Kidney epithelial cell (primary cell): ENCODE measurements at places on chromosomes 7 and 10.

- no peak for DNase-seq
Measured at GRCh38 chr10:80461208-80462183, 7.4 kb downstream of the TSPAN14 start.

GRCh38 chr7:8391353-8392062, 41.9 kb upstream of the NXPH1 start:
- no peak for DNase-seq

DNA sequence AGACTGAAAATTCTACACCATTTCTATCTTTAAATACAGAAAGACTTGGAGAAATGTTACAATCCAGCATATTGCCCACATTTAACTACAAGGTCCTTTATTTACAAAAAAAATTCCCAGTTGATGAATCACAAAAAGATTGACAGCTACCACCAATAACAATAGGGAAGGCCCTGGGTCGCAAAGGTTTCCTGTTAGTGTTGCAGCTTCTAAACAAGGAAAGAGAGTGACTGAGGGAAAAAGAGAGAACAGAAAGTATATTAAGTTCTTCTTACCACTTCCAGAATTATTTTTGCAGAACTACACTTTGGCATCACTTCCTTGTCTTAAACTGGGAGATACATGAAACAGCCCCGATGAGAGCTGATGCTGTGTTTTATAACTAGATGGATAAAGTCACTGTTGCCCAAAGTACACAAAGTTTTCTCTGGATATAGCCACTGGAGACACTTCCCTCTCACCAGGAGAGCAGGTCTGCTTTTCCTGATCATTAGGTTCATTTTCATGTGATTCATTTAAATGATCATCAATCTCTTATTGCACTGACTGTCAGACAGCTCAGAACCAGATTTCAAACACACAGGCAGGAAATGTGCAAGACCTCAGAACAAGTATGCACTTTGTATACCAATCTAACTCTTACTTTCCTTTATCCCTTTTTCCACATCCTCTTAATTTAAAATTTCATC, 57.0 kb downstream of the SHTN1 start:
- peak; percentile 28 for DNase-seq

GRCh38 chr10:44749151-44749550, 162.0 kb upstream of the TMEM72 start:
- DNase-seq: no peak

DNA sequence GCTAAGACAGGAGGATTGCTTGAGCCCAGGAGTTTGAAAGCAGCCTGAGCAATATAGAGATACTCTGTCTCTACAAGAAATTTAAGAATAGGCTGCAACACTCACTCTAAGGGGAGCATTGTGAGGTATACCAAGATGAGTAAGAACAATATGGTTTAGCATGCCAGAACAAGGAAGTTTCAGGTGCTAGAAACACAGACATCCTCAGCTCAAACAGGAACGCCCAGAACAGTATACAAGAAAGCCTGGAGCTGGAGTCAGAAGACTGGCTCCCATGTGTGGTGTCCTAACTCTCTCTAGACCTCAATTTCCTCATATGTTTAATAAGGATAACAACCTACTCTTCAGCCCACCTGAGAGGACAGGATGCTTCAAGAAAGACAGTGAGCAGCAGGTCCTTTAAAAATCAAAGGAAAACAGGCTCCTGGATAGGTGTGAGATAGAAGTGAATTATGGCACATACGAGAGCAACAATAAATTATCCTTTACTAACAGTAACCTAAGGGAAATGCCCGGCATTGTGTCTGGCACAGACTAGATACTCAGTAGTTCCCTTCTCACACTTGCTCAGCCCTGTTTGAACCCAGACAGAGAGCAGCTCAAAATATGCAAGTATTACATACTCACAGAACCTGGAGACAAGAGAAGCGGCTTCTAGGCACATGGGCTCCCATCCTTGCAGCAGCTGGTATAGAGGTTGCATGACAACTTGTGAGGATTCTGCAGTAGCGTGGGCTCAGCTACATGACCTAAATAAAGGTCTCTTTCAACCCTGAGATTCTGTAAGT, 45.4 kb downstream of the KAT6B start:
- no peak for DNase-seq

GRCh38 chr7:23121165-23121564, 15.6 kb downstream of the KLHL7 start:
- DNase-seq: no peak

GRCh38 chr10:79239924-79240581, 107.2 kb upstream of the PPIF start:
- DNase-seq: no peak

- DNase-seq: no peak
Measured at GRCh38 chr7:76077435-76077834, 29.5 kb downstream of the MDH2 start.

- DNase-seq: no peak
Measured at GRCh38 chr10:29748109-29748650, 113.4 kb upstream of the SVIL start.

DNA sequence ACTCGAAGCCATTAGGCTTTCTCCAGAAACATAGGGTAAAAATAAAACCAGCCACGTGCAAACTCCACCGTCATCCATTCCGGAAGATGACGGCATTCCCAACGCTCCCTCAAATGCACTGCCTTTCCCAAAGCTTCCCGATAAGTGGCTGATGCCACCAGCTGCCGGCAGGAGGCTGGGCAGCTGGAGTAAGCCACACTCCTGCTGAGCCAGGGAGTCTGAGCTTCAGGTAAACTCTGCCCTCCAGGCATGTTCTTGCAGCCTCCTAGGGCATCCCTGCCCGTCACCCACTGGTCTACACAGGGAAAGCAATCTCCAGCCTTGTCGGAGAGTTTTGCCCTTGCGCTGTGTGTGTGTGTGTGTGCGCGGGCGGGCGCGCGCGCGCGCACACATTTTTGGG, 40.5 kb upstream of the TMEM273 start:
- DNase-seq: no peak

- no peak for DNase-seq
Measured at GRCh38 chr7:46163246-46163645, 242.2 kb upstream of the IGFBP3 start.

DNA sequence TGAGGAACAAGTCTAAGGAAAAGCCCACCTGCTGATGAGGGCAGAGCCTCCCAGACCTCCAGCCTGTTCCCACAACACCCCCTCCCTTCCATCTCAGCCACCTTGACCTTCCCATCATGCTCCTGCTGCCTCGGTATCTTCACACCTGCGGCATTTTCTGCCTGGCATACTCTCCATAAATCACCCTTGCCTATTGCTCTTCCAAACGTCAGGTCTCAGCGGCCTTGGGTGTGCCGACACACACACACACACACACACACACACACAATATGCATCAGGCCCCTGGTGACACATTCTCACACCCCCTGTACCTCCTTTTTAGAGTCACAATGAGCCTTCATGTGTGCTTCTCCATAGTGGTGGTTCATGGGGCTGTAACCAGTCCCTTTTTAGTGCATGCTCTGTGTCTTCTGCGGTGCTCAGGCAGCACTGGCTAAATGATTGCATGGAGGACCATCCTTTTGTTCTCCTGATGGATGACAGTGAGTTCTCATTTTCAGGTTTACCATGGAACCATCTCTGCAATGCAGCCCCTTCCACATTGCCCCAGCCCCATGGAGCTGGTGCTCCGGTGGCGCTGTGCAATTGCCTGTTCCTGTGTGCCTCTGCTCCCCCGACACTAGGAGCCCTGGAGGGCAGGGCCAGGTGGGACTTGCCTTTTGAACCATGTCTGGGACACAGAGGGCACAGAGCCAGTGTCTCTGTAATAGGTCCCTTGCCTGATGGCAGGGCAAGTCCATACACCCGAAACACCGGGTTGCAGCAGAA, 4.5 kb downstream of the ADIRF start:
- DNase-seq: no peak

DNA sequence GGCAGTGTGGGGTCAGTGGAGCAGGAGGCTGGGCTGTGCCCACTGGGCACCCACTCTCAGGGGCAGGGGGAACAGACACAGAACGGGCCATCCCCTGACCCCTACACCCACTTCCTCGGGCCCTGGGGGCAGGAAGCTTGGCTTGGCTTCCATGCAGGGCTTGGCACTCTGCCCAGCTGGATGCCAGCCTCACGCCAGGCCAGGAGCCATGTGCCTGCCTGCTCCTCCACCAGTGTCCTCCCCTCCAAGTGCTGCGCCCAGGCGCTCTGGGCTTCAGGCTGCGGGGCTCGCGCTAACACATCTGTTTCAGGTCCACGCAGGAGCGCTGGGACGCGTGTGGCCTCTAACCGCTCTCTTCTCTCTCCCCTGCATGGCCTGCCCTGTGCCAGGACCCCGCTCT, 12.7 kb downstream of the LDB3 start:
- no peak for DNase-seq

DNA sequence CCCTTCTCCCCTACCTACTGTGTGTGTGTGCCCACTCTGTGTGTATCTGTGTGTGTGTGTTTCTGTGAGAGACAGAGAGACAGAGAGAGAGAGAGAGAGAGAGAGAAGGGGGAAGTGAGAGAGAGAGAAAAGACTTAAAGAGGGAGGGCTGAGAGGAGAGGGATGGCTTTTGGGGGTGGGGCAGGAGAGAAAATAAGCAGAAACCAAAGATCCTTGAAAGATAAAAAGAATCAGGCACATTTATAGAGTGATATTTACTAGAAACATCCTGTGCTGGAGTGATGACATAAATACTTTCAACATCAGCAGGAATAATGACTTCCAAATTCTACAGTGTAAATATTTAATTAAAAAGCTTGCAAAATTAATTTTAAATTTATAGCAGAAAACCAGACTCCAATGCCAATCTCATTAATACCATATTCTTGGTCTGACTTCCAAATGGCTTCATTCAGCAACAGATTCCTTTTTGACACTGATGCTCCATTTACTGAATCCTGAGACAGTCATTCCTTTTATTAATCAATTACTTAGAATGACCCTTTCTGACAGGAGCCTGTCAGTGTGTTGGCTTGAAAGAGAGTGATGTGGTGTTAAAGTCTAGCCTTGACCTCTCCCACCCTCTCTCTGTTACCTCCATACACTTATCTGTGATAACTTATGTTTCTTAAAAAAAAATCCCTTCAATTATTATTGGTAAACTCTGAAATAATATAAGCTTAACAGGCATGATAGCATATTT, 41.7 kb upstream of the WNT2 start:
- no peak for DNase-seq

GRCh38 chr7:41885078-41885477, 182.2 kb upstream of the INHBA start:
- DNase-seq: no peak

GRCh38 chr7:37912756-37913155, 3.9 kb downstream of the SFRP4 start:
- DNase-seq: no peak

GRCh38 chr7:72080865-72081510, 331.1 kb downstream of the CALN1 start:
- DNase-seq: no peak

- DNase-seq: no peak
Measured at GRCh38 chr10:63438506-63439498, 27.0 kb downstream of the JMJD1C start.

- no peak for DNase-seq
Measured at GRCh38 chr7:2604608-2605174, 27.1 kb upstream of the TTYH3 start.

- DNase-seq: no peak
Measured at GRCh38 chr10:24118246-24118645, 90.7 kb upstream of the KIAA1217 start.

DNA sequence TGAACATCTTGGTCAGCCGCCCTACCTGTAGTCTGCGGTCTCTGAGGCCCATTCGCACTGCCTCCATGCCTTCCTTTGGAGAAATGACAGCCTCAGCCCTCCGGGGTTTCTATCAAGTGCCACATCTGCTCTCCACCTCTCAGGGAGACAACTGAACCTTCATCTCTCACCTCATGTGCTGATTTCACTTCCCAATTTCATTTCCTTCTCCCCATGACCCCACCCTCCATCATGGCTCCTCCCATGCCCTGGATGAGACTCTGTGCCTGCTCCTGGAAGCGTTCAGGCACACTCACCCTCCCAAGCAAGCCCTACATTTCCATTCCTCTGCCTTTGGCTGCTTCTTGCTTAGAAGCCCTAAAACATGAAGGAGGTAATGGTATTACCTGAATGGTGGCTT, 7.8 kb upstream of the SCD start:
- no peak for DNase-seq

- no peak for DNase-seq
Measured at GRCh38 chr7:47404010-47404409, 177.9 kb downstream of the TNS3 start.

- no peak for DNase-seq
Measured at GRCh38 chr10:125127110-125127509, 33.3 kb downstream of the CTBP2 start.

DNA sequence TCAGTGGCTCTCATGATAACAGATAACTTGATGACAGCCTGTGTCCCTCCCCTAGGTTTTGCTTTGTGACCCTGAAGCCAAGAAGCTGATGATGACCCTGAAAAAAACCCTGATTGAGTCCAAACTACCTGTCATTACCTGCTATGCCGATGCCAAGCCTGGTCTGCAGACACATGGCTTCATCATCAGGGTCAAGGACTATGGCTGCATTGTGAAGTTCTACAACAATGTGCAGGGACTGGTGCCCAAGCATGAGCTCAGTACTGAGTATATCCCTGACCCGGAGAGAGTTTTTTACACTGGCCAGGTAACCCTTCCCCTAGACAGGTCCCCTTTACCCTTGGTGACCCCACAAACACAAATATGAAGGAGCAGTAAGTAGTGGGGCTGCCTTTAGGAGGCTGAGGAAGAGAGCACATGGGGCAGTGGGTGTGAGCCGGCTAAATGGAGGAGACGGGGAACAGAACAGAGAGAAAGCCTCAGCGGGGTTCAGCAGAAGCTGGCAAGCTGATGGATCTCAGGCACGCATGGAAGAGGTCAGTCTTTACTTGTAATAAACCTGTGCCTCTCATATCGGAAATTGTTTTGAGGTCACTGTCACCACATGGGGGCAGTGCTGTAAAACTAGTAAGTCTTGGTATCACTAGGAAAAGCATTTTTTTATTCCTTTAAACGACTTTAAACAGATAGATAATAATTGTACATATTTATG, 20.2 kb downstream of the PDCD11 start:
- DNase-seq: peak; percentile 31

DNA sequence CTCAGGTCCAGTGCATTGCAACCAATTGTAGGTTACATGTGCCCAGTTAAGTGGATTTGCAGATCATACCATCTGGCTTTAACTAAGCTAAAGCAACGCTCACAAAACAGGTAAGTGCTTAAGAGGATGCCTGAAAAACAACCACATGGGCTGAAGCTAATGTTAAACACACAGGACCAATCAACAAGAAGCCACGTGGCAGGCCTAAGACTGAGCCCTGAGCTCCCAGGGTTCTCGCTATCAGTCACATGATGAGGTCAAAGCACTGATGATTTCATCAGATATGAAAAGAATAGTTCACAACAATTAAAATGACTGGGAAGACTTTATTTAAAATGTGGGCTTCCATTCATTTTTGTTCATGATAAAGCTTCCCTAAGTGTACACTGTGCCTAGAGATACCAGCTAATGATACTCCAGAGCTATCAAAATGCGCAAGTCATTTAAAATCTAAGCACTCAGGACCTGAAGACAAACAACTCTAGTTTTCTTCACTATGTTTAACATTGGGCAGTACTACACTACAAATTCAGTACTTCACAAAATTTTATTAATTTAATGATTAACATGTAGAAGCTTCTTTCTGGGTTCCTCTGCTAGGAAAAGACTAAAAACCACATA, 90.6 kb downstream of the PIP4K2A start:
- DNase-seq: no peak
